ENCODE measurements at places on chromosomes 3 and 15.

DNA sequence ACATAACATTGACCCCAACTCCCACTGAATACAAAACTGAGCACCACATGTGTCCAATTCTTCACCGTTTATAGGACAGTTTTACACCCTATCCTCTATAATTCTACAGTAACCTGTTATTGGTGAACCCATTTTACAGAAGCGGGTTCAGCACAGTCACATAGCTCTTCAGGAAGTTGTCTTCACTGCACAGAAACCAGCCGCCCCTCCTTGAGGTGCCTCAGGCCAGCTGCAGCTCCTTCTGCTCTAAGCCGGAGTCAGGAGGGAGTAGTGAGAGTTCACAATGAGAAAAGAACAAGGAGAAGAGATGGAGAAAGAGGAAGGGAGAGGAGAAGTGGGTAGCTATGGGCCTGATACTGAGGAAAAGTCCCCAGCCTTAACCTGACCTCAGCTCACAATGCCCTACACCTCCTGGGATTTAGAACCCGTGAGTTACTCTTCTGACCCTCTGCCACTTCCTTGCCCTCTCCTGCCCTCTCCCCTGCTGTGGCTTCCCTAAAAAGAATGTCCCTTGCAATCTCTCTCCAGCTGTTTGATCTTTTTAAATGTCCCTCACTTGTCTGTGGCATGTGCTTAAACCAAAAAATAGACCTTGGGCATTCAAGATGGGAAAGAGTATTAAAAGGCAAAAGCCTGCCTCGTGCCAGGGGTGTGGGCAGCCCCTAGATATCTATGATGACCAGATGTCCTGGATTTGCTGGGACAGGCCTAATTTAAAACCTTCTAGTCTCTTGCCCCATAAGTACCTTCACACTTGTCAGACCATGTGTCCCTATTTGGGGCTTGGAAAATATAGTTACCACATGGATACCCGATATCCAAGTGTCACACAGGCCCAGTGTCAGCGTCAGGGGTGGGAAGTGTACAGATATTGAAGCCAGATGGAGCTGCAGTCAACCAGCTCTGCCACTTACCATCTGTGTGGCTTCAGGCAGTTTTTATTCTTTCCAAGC lies 71.3 kb upstream of the HES1 start:
- DNase-seq = no peak

DNA sequence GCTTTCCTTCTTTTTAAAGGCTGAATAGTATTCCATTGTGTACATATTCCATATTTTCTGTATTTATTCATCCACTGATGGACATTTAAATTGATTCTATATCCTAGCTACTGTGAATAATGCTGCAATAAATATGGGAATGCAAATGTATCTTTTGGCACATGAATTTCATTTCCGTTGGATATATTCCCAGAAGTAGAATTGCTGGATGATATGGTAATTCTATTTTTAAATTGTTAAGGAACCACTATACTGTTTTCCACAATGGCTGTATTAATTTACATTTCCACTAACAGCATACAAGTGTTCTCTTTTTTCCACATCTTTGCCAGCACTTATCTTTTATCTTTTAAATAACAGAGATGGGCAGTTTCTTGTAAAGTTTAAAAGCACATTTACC lies 302.7 kb downstream of the CTNNB1 start:
- DNase-seq = no peak

GRCh38 chr3:187777331-187777941 lies 32.2 kb upstream of the BCL6 start:
- no peak for DNase-seq

- DNase-seq = no peak
These were observed 276.6 kb upstream of the NR2F2 start for GRCh38 chr15:96053781-96054428.

DNA sequence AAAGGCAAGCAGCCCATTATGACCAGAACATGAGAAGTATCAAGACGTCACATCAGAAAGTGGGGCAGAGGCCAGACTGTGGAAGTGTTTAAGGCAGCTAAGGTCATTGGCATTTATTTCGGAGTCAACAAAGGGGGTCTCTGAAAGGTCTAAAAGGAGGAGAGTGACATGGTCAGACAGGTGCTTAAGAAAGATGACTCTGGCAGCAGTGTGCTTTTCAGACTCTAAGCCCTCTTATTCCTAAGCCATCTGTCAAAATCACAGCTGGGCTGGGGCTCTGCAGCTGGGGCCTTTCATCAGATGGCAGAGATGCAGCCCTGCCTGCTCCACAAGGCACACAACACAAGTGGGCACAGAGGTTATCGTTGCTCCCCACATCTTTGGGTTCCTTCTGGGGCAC lies 14.0 kb downstream of the FBXL22 start:
- no peak for DNase-seq

- DNase-seq = no peak
These were observed 393.6 kb upstream of the PROK2 start for GRCh38 chr3:72178463-72179106.

DNA sequence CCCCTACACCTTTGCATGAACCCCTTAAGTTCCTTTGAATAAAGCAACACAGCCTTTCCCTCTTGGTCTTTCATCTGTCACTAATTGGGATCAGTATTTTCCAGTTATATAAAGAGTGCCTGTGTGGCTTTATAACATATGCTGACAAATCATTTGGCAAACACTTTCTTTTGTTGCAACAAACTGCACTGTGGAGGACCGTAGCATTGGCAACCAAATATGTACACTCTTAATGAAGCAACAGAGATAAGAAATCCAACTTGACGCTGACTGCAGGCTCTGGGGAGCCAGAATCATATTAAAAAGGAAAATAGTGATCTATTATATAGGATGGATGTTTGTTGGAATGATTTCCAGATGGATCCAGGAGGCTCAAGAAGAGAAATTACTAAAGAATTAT lies 120.1 kb upstream of the PRICKLE2 start:
- DNase-seq = no peak

DNA sequence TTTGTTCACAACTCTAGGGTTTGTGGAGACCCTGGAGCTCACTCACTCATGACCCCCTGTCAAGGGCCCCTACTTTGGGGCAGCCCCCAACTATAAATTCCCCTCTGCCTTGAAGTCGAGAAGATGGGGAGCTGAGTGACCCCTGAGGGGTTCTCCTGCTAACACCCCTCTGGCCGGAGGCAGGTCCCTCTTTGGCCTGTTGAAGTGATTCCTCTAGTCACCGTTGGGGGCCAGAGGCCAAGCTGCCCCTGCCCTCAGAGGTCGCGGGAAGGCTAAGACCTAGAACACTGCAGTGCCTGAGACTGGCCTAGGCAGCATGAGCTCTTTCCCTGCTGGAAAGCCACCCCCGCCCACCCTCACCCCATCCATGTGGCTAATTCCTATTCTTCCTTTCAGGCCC lies 15.4 kb upstream of the SKOR1 start:
- no peak for DNase-seq

- DNase-seq = no peak
These were observed 42.7 kb downstream of the THBS1 start for GRCh38 chr15:39623529-39623931.

- DNase-seq = no peak
These were observed 6.2 kb downstream of the PLCH1 start for GRCh38 chr3:155738580-155739076.

GRCh38 chr3:159210336-159210735 lies 408.5 kb downstream of the MFSD1 start:
- DNase-seq = no peak

DNA sequence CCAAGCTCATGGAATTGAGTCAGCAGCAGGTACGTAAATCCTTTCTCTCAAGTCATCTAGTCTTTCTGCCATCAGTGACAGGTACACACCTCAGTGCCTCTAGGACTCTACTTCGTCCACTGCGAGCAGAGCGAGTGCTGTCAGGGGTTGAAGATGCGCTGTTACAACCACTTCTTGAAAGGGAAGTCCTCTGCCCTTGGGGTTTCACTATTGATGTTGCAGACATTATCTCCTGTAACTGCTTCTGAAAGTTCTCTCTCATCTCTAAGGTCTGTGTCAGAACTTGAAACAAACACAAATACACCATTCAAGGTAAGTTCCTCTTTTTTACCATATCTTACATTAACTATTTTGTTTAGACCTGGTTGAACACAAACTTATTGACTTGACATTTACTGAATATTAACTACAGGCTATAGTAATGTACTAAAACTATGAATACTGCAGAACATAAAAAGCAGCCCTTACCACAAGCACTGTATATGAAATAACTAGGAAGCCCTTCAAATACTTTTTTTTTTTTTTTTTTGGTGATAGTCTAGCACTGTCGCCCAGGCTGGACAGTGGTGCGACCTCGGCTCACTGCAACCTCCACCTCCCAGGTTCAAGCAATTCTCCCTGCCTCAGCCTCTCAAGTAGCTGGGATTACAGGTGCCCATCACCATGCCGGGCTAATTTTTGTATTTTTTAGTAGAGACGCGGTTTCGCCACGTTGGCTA lies 41.5 kb downstream of the TOPBP1 start:
- no peak for DNase-seq

DNA sequence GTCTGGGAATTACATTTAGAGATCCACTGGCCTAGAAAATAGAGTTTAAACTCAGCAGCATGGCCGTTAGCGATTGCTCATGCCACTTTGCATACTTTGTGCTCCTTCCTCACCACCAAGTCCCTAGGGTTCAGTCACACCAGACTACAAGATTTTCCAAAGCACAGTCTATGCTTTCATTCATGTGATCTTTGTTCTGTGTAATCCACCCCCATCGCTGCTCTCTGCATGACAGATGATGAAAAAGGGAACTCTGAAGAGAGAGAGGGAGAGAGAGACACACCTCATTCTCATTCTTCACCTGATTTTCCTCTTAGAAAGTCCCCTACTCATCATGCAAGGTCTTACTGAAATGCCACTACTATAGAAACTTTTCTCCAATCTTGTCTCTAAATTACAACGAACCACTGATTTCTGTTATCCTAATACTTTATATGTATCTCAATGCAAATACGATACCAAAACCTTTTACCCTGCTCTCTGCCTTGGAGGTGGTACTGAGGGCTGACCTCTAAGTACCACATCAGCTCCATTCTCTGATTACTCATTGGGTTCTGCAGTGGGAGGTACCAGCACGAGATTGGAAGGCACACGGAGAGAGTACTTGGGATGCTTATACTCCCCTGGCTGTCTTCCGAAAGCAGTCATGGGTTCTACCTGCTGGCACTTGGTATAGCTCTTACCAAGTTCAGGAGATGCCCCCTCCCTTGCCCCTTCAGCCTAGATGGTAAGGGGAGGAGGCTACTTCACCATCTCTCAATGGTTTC lies 1.1 kb upstream of the PARP15 start:
- no peak for DNase-seq

- DNase-seq = no peak
These were observed 212.7 kb downstream of the PDZRN3 start for GRCh38 chr3:73411993-73412392.

DNA sequence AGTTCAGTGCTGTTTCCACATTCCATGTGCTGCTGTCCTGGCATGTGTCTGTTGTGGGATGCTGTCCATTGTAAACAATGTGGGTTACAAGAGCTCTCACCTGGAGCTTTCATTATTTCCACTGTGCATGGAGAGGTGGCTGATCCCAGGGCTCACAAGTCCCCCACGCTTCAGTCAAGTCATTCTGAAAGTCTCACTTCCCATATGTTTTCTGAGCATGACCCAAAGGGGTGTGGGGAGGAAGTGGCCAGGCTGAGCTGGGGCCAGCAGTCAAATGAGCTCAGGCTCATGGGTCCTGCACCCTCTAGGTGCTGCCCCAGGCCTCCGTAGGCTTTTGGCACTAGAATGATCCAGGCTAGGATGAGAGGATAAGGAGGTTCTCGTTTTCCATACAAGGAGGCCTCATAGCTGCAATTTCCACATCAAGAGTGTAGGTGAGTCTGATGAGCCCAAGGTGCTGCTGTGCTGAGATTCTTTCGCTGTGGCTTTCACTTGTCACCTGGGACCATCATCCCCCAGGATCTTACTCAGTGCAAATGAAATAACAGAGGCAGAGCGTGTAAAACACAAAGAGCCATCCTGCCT lies 22.0 kb downstream of the STARD5 start:
- DNase-seq = no peak

DNA sequence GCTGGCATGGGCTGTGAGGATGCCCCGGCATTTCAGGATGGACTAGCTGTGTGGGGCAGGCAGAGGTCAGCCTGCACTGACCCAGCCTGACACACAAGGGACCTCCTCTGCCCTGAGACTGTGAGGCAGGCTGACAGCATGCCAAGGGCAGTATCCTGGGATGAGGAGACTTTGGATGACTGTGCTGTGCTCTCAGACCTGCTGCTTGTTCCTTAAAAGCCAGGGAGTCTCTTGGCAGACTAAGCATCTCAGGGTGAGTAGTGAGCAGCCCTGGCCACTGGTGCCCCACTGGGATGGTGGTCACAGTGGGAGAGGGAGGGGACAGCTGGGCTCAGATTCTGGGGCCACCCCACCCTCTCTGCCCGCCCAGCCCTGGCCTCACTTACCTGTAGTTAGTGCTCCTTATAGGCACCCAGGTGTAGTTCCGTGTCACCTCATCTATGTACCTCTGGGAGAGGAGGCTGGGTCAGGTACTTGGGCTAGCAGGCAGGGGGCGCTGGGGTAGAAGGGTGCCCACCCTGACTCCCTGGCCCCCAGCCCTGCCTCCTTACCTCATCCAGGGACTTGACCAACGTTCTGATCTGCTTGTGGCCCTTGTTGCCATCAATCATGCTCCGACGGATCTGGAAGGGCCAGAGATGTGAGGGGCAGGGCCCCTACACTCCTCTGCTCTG lies 16.1 kb upstream of the TMEM115 start:
- DNase-seq = no peak

DNA sequence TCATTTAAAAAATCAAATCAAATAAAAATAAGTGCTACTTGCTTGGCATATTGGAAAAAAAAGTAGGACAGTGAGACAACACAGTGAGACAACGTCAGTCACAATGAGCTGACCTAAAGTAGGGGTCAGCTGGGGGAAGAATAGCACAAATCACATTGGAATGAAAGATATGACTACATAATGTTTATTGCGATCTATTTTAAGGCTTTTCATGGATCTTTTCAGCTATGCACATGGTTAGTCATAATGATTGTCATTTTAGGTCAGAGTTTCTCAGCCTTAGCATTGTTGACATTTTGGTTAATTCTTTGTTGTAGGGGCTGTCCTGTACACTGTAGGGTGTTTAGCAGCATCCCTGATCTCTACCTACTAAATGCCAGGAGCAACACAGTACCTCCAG lies 44.5 kb downstream of the CMSS1 start:
- no peak for DNase-seq

- peak; percentile 25 for DNase-seq
These were observed 85.5 kb upstream of the CDV3 start for GRCh38 chr3:133487920-133488540.

GRCh38 chr15:40150163-40150925 lies 10.5 kb upstream of the BUB1B start:
- no peak for DNase-seq

DNA sequence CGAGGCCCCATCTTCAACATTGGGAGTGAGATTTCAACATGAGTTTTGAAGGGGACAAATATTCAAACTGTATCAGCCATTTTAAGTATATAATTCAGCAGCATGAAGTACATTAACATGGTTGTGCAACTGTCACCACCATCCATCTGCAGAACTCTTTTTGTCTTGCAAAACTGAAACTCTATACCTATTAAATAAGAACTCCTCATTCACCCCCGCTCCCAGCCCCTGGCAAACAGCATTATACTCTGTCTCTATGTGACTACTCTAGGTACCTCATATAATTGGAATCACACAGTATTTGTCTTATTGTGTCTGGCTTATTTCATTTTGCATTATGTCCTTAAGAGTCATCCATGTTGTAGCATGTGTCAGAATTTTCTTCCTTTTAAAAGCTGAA lies 110.1 kb downstream of the MAP2K5 start:
- DNase-seq = no peak
